Left kidney (tissue), 8 donors: ENCODE measurements at places on chromosomes 5 and 9. TPM values are rescaled to one million over a fixed set of nuclear protein-coding genes. Genes with fewer than 3 reads are reported as not detected.

The PCDHGA8 gene
- polyA plus RNA-seq: 0.60 TPM

DNA sequence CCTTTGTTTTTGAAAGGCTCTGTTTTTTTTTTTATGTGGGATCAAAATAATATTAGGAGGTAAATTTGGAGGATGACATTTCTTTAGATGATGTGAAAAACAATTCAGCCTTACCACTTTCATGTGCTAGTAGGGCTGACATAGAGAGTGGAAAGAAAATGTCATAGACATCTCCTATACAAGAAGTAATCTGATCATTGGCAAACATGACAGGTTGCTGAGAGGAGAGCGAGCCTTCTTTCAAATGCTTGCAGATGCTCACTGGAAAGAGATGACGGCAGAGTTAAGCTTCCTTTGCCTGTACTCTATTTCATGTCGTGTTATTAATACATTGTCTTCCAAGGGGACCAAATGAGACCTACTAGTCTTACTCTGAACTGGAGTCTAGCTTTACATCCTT, 160.1 kb upstream of the DAP start:
- no peak for DNase-seq

The SPATA6L gene
- 5.3 TPM for polyA plus RNA-seq

- DNase-seq: no peak
Measured at GRCh38 chr9:33659921-33660320, 135.4 kb upstream of the PRSS3 start.

DNA sequence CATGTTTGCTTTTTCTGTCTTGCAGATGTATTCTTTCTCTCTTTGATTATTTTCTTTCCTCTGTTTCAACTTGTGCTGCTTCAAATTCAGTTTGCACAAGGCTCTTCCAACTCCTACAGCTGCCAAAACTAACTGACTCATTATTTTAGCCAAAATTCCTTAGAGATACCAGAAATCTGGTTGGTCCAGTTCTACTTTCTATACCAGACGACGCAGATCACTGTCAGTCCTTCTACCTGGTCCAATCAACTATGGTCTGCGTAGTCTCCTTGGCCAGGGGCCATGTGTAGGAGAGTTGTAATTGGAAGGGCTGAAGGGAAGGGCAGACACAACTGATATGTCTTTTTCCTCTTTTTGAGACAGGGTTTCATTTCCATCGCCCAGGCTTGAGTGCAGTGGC, 51.9 kb upstream of the JAK2 start:
- DNase-seq: no peak

The NSA2 gene
- 233 TPM for polyA plus RNA-seq

DNA sequence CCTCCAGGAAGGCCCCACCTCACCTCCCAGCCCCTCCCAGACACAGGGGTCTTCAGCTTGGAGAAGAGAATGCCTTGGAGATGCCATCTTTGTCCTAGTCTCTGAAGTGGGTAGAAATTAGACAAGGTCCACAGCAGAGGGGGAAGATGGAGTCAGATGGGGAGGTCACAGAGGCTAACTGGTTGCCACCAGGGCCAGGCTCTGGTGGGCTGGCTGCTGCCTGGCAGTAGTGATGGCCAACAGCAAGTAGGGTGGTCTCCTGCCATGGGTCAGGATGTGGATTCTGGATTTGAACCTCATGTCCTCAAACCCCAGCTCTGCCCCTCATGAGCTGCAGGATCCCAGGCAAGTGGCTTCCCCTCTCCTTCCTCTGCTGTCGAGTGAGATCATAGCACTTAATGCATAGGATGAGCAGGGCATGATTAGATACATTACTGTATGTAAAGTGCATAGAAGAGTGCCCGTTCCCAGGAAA, 38.7 kb upstream of the NEK6 start:
- no peak for DNase-seq

The CYSRT1 gene
- polyA plus RNA-seq: 13.2 TPM

The PCDHB5 gene
- polyA plus RNA-seq: 7.5 TPM

GRCh38 chr5:89728134-89728533, 681.4 kb downstream of the CETN3 start:
- no peak for DNase-seq

DNA sequence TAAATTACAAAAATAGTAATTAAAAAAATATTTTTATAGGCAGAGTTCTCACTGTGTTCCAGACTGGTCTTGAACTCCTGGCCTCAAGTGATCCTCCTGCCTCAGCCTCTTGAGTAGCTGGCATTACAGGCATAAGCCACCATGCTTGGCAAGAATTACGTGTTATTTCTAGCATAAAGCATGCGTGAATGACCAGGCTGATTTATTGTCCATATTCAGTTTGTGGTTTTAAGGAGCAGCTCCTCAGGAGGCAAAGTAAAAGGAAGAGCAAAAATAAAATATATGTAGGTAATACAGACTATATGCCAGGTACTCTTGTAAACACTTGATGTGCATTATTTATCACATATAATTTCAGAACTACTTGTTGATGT, 7.1 kb upstream of the CD180 start:
- no peak for DNase-seq

DNA sequence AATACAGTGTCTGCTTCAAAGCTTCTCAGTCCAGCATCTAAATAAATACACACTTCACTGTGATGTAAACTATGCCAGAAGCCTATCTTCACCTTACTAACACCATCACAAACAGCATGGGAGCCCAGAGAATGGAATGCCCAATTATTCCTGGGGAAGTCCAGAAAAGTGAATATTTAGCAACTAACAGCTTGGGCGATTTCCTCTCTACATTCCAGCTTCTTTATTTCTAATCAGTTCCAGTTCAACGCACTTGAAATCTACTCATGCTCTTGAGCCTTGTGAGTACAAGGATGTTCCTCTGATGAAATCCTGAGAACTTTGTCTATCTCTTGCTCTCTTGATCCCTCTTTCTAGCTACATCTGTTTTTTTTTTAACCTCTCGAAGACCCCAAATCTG, 100.4 kb upstream of the C9orf72 start:
- DNase-seq: no peak

DNA sequence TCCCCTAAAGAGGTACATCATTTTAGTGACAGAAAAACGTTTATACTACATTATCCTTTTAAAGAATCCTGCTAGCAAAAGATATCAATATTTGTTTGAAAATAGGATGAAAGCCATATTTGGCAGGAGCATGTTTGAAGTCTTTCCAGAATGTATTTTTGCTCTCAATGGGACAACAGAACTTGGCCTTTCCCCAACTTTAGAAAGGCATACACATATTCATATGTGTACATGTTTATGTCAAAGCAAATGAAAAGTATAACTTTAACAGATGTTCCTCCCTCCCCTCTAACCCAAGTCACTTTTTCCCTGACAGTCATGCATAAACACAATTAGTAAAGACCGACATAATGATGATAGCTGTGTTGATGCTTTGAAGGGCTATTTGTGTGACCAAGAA, 427.8 kb upstream of the CDH6 start:
- no peak for DNase-seq

The JAKMIP2 gene
- 6.6 TPM for polyA plus RNA-seq

The ADAMTS2 gene
- 7.8 TPM for polyA plus RNA-seq

- no peak for DNase-seq
Measured at GRCh38 chr9:96691326-96691725, 36.2 kb upstream of the PRXL2C start.

GRCh38 chr5:147403651-147404640, 105.9 kb downstream of the DPYSL3 start:
- no peak for DNase-seq

The RETREG1 gene
- polyA plus RNA-seq: 43.1 TPM

- DNase-seq: no peak
Measured at GRCh38 chr5:135194573-135195269, 160.7 kb upstream of the PITX1 start.

DNA sequence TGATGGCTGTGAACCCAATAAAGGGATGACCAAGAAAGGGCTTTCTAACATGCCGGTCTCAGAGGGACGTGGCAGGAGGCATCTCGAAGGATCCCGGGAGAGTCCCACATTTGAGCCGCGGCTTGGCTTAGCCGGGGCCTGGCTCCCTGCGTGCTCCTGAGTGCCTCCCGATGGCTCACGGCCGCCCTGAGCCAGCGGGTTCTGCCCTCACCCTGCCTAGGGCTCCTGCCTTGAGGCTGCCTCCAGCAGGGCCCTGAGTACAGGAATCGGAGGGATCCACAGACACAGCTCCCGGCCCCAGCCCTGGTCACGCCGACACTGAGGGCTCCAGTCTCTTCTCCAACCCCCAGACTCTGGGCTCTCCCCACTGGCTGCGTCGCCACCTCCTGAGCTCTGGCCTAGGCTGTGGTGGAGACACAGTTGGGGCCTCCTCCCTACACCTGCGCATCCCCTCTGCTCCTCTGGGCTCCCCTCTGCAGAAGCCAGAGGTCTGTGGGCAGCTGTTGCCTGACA, 44.1 kb upstream of the RXRA start:
- no peak for DNase-seq

- DNase-seq: no peak
Measured at GRCh38 chr5:10502578-10502977, 60.9 kb downstream of the ROPN1L start.

The FAM221B gene
- polyA plus RNA-seq: 0.40 TPM

The PHF2 gene
- 37.8 TPM for polyA plus RNA-seq

GRCh38 chr9:104256696-104257062, 162.6 kb downstream of the SMC2 start:
- no peak for DNase-seq

The SKIC3 gene
- 114 TPM for polyA plus RNA-seq
